Central memory CD4-positive, alpha-beta T cell (primary cell): ENCODE measurements at places on chromosomes 3 and 15.

- DNase-seq: no peak
These were observed 227.1 kb upstream of the ATP11B start for GRCh38 chr3:182565916-182566796.

GRCh38 chr3:26932752-26933151 is 310.2 kb downstream of the LRRC3B start:
- DNase-seq: no peak

- no peak for DNase-seq
These were observed 3.7 kb upstream of the THRB start for GRCh38 chr3:24498391-24498790.

DNA sequence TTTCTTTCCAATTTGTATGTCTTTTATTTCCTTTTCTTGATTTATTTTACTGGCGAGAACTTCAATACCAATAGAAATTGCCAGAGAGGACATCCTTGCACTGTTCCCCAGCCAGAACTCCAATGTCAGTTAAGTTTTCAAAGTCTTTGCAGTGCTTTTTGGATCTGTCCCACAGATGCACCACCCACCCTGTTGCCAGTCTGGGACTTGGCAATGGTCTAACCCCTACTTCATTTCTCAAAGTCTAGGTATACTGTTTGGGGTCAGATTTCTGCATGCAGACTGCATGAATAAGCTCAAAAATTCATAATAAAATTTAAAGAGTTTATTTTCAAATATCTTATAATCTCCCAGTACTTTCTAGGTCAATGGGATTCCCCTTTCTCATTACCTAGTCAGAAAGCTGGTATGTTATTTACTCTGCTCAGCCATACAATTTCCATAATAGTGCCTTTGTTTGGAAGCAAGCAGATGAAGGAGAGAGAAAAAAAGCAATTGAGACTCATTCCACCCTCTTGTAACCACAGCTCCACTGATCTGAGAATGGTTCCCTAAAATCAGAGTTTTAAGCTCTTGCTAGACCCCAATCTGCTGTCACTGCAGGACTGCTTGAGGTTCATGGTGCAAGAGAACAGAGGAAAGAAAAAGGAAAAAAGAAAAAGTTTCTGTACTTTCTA is 125.9 kb upstream of the PLXND1 start:
- DNase-seq: no peak

DNA sequence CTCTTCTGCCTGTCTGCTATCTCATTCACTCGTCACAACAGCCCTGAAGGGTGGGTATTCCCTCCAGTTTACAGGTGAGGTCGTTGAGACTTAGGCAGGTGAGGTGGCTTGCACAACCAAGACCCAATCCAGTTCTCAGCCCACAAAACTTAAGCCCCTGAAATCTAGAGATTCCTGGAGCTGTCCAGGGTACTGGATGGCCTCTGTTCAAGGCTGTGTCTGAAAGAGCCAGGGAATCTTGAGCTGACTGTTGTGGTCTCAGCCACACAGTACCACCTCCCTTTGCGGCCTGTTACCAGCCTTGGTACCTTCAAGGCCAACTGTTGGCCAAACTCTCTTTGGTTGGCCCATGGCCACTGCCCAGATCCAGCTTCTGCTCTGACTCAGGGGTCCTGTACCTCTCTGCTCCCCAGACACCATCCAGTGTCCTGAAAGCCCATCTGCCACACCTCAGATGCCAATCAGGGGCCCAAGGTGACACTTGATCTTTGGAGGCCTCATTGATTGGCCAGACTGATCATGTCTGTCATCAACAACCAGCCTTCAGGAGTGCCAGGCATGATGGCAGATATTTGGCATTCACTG is 10.9 kb upstream of the FAM107A start:
- DNase-seq: no peak

- no peak for DNase-seq
These were observed 2.2 kb downstream of the ZIC1 start for GRCh38 chr3:147411238-147411814.

- DNase-seq: no peak
These were observed 21.6 kb downstream of the IFT122 start for GRCh38 chr3:129461461-129462146.

DNA sequence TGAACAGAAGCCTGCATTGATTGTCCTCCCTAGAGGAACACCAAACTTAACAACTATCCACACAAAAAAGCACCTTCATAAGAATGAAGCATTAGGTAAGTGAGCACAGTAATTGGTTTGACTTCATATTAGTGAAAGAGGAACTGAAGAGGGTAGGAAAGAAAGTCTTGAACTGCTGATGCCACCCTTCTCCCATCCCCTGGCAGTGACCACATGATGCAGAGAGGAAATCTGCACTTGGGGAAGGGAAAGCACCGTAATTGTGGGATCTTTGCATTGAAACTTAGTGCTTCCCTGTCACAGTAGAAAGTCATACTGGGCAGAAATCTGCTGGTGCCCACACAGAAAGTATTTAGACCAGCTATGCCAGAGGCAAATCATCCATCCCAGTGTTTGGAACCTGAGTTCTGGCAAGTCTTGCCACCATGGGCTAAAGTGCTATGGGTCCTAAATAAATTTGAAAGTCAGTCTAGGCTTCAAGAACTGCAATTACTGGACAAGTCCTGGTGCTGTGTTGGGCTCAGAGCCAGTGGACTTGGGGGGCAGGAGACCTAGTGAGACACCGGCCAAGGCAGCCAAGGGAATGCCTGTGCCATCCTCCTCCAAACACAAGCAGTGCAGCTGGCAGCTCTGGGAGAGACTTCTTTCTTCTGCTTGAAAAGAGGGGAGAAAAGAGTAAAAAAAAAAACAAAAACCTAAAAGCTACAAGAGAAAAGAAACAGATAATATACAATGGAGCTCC is 63.6 kb downstream of the SLC15A2 start:
- no peak for DNase-seq

GRCh38 chr15:66071160-66071920 is 182.2 kb downstream of the MEGF11 start:
- DNase-seq: no peak

- DNase-seq: no peak
These were observed 322.8 kb downstream of the KCNH8 start for GRCh38 chr3:19471138-19471537.

DNA sequence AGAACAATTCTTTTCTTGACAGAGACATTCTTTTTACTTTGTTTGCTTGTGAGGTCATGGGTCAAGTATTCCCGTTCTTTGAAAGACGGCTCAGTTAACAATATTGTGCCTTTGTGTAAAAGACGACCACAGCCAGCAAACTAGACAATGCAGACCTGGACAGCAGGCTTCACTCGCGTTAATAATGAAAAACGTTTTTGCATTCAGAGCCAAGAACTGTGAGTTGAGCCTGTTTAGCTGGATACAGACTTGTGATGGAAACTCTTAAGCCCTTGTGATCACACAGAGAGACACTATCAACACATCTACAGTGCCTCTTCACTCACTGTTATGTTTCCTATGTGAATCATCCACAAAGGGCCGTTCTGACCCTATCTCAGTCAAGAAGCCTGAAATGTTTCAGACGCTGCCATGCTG is 37.3 kb upstream of the CMTM7 start:
- no peak for DNase-seq

- no peak for DNase-seq
These were observed 31.5 kb upstream of the ARHGEF26 start for GRCh38 chr3:154089421-154090420.
